Activated B cell treated with CpG ODN at 0.5 μM for 24 hours (primary cell): ENCODE measurements at places on chromosomes 12 and 14.

GRCh38 chr14:59299731-59300130 lies 111.3 kb downstream of the DAAM1 start:
- DNase-seq, result no peak

GRCh38 chr14:90649083-90649482 lies 167.1 kb downstream of the TTC7B start:
- DNase-seq, result no peak

GRCh38 chr14:103113774-103114173 lies 9.5 kb upstream of the TNFAIP2 start:
- no peak for DNase-seq

DNA sequence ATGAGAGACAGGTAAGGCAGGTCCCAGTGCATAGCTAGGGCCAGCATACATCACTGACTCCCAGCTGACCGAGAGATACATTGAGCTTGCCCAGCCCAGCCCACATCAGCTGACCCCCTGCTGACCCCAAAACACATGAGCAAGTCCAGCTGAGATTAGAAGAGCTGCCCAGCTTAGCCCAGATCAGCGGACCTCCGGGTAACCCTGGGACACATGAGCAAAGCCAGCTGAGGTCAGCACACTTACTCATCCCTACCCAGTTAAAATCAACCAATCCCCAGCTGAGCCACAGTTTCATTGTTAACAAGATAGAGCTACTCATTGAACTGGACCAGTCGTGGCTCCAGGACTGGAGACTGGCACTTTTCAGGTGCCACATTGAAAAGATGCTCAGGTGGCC lies 21.8 kb upstream of the FBXO34 start:
- no peak for DNase-seq

DNA sequence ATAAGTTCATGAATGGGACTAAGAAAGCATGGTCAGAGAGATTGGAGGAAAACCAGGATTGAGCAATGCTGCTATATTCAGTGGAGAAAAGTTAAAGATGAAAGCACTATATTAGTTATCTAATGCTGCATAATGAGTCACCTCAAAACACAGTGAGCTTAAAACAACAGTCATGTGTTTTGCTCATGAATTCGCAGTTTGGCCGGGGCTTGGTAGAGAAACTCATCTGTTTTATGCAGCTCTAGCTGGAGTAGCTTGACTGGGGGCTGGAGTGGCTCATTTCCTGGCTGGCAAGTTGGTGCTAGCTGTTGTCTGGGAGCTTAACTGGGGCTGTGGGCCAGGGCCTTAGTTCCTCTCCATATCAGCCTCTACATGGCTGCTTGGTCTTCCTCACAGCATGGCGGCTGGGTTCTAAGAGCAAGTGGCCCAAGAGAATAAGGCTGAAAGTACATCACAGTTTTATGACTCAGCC lies 90.1 kb downstream of the ADCK1 start:
- no peak for DNase-seq
